ENCODE measurements at places on chromosomes 5 and 9. TPM values are rescaled to one million over a fixed set of nuclear protein-coding genes. Genes with fewer than 3 reads are reported as not detected.

The C6 gene
- not detected for total RNA-seq

DNA sequence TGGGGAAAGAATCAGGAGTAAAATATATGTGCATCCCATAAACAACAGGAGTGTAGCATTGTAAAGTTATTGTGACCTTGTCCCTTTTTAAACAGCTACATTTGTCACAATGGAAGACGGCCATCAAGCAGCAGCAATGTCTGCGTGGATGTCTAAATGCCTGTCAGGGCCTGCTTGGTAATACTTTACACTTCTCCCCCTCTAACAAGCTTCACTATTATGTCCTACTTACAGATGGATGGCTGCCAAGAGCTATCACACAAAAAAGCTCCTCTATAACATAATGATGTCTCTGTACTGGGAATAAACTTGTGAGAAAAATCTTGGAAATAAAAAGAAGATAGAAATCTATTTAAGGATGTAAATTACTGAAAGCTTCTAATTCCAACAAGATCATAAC lies 213.0 kb downstream of the FBXL17 start:
- no peak for ATAC-seq

DNA sequence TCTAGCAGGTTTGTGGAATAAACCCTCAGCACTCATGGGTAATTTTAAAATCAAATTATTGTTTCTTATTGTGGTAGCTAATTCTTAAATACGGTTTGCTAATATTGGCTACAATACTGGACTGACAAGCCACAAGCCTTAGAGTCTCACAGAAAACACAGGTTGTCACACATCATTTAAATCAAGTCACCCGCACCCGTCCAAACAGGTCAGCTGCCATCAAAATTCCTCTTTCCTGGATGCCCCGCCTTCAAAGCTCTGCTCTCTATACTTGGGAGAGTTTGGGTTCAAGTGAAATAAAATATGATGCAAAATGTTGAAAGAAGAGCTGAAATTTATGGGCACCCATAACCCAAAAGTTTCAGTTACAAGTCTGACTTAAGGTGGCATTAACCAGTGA lies 12.3 kb upstream of the SUSD1 start:
- ATAC-seq, result peak; percentile 55

DNA sequence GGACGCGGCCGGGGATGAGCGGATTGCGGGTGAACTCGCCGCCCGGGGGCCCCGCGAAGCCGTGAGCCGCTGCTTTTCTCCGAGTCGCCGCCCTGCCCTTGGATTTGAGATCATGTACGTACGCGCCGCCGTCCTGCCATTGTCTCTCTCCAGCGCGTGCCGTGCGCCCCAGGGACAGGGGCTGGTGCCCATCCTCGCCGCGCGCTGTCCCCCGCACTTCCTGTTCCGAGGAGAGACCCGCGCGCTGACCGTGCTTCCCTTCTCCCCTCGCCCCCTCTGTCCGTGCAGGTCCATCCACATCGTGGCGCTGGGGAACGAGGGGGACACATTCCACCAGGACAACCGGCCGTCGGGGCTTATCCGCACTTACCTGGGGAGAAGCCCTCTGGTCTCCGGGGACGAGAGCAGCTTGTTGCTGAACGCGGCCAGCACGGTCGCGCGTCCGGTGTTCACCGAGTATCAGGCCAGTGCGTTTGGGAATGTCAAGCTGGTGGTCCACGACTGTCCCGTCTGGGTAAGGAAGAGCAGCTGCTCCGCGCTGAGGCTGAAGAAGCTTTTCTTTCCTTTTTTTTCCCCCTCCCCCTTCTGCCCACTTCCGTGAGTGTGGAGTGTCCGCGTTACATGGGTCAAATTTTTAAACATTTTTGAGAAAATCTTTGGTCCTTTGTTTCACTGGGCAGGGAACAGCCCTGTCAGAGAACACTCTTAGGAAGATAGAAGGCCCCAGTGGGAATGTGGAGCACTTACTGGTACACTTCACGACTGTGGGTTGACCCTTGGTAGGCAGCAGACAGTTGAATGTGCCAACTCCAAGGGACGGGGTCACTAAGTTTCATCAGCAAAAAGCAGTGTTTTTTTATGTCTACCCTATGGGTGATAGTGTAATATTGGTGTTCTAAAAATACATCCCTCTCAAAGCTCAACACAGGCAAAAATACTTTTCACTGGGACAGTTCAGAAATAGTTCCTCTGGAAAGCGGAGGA lies 727 bp downstream of the RHOBTB3 start:
- ATAC-seq, result peak; percentile 54

GRCh38 chr9:13899924-13900323 lies 414.0 kb downstream of the NFIB start:
- ATAC-seq, result no peak

DNA sequence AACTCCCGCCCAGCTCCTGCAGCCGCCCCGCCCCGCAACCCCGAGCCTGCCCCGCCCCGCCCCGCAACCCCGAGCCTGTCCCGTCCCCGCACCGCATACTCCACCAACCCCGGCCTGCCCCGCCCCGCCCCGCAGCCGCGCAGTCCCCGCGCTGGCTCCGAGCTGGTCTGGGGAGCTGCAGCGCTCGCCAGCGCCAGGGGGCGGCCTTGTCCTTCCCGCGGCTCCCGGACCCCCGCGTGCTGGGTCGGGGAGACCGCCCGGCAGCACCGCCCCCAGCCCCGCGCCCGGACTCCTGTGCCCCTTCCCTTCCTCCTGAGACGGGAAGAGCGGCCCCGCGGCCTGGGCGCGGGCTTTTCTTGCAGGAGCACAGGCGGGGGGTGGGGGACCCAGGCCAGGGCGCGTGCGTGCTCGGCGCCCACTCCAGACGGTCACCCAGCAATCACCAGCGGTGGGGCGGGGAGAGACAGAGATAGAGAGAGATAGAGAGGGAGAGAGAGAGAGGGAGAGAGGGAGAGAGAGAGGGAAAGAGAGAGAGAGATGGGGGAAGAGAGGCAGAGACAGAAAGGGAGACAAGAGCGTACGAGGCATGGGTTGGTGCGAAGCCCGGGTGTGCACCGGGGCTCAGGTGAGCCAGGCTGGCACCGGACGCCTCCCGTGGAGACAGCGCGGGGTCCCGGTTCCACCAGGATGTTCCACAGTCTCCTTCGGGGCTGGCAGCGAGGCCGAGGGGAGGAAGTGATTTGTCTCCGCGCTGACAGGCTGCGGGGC lies 14.7 kb upstream of the TMEM250 start:
- ATAC-seq, result no peak

The RANBP3L gene
- 0.16 TPM for total RNA-seq

The C5orf15 gene
- total RNA-seq, result 14.3 TPM

DNA sequence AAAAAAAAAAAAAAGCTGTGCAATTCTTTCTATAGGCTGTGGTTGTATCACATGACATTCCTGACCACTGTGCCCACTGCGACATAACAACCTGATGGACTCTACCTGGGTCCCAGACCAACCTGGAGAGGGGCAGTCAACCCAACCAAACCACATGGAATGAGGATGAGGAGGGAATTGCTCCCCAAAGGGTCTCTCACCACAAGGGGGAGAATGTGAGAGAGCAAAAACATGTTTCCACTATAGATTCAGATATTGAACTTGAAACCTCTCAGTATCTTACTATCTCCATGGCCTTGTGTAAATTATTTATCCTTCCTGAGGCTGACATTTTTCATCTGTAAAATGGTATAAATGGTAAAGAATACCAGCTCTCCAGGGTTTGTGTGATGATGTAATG lies 66.9 kb upstream of the SV2C start:
- ATAC-seq, result no peak

- ATAC-seq, result peak; percentile 47
Observed at GRCh38 chr9:97900738-97901565, 21.3 kb downstream of the TRMO start.

DNA sequence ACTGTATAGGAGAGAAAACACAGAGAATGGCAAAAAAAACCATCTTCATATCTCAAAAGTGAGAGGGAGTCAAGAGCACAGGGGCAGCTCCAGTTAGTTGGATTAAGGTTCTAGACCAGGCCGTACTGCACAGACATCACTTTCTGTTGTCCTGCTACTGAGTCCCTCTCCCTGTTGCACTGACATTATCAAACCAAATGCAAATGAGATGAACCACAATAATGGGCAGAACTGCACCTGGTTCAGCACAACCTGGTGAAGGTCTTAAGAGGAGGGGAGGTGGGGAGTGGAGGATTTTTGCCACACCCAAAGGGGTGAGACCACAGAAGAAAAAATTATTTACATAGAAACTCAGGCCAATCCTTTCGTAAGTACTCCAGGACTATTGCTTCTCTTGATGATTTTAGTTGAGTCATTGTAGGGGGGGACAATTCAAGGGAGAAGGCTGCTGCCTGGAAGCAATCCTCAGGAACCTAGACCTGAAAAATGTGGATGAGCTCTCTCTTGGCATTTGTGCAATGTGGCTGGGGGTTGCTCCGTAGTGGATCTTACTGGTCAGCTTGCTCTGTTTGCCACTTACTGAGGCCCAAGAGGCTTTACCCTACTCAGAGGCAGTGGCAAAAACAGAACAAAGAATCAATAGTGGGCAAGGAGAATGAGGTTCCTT lies 94.5 kb upstream of the PPP1R2B start:
- ATAC-seq, result no peak

- ATAC-seq, result no peak
Observed at GRCh38 chr9:30075451-30076199, 2308.8 kb upstream of the ACO1 start.

GRCh38 chr9:81848472-81848871 lies 79.8 kb upstream of the SPATA31D4 start:
- ATAC-seq, result no peak

DNA sequence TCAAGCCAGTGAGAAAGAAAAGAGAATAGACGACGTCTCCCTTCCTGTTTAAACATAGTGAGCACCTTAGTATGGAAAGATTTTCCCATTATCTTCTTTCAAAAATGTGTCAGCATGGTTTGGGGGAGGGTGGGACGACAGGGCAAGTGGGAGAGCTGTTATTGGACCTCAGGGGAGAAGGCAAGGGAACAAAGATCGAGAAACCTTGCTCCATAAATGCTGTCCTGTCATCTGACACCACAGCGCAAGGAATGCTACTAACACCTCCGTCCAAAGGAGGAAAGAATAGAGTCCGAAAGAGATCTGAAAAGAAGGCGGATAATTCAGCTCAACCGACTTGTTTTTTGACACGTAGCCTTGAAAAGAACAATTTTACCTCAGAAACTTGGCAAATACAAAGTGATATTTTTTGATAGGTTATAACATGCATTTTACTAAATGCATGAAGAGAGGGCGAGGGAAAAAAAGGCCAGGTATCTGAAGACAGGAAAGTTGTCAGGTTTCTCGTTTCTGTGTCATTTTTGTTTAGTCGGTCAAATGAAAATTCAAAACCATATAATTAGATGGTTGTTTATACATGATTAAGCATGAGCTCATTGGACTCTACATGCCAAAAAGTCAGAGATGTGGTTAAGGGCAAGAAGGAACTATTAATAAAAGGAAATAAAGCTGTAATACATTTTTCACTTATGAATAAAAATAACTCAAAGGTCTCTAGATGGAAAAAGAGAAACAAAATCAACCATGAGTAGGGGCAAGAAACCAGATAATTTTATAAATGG lies 155.7 kb downstream of the GLIS3 start:
- ATAC-seq, result no peak

All from esophagus mucosa (tissue), 1 donor.